Smooth muscle cell of trachea (primary cell): ENCODE measurements at places on chromosomes 11 and 22. TPM values are rescaled to one million over a fixed set of nuclear protein-coding genes. Genes with fewer than 3 reads are reported as not detected.

Gene APOBEC3B
- 1.5 and 7.4 TPM in 2 replicates for total RNA-seq

Gene SEZ6L
- total RNA-seq: not detected in 2 replicates

Gene OR6X1
- not detected in 2 replicates for total RNA-seq

Gene CHST1
- total RNA-seq: 0.15 and 0.17 TPM in 2 replicates

Gene GNB1L
- 7.1 and 7.9 TPM in 2 replicates for total RNA-seq

Gene UPK2
- total RNA-seq: not detected in 2 replicates

Gene NAA40
- 7.9 and 9.9 TPM in 2 replicates for total RNA-seq

Gene DGAT2
- total RNA-seq: 6.4 and 15.7 TPM in 2 replicates

Gene MYO18B
- total RNA-seq: under 0.01 TPM in 1 of 2 replicates, not detected in the other

Gene H19
- 2.9 and 29.9 TPM in 2 replicates for total RNA-seq

Gene MN1
- total RNA-seq: 15.7 and 16.0 TPM in 2 replicates

Gene NEFH
- 0.33 and 0.44 TPM in 2 replicates for total RNA-seq

Gene TSPAN4
- total RNA-seq: 207 and 235 TPM in 2 replicates

Gene NF2
- total RNA-seq: 74.8 and 93.8 TPM in 2 replicates

Gene VWCE
- total RNA-seq: 1.2 and 8.4 TPM in 2 replicates

Gene FGF3
- total RNA-seq: not detected in 2 replicates
